GM12891 (cell line): ENCODE measurements at places on chromosomes 11 and 22.

GRCh38 chr11:61512435-61512834 lies 3.9 kb downstream of the LRRC10B start:
- DNase-seq = no peak

- DNase-seq = no peak
Measured at GRCh38 chr22:30370641-30371230, 13.9 kb downstream of the CCDC157 start.

DNA sequence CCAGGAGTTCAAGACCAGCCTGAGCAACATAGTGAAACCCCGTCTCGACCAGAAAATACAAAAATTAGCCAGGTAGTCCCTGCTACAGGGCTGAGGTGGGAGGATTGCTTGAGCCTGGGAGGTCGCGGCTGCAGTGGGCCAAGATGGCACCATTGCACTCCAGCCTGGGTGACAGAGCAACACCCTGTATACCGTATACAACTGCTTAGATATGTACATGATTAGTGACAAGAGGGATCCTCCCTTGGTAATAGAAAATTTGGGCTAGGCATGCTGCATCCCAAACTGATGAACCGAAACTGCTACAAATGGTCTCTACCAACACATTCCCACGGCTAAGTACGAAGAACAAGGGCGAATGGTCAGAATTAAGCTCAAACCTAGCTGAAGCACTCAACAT lies 12.2 kb upstream of the SLC37A4 start:
- no peak for DNase-seq

DNA sequence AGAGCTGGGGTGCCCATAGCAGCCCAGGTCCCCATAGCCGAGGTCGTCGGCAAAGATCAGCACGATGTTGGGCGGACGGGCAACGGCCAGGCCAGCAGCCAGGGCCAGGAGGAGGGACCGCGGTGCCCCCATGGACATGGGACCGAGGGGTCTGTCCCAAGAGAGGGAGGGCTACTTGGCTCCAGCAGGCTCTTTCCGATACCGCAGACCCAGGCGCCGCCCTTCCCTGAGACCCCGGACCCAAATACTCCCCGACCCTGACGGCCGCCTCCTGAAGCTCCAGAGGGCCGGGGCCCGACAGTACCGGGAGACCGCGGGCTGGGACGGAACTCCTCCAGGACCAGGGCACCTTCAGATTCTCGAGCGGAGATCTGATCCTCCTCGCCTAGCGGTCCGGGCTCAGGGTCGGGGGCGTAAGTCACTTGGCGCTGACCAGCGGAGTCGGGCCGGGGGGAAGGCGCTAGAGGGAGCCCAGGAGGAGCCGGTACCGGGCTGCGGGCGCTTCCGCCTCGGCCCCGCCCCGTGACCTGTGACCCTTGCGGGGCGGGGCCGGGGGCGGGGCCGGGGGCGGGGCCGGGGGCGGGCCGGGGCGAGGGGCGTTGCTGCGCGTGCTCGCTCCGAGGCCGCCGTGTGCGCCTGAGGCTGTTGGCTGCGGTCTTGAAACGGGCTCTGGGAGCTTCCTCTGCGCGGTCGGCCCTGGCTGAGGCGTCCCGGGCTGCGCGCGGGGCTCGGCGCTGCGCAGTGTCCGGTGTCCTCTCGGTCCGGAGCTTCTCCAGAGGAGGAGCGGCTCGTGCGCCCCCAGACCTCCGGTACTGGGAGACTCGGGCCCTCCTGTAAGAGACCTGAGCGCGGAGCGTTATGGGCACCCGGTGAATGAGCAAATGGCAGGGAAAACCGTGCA lies at the start of gene ARSA:
Gene ARSA (minus strand): TSS at position 511 of the 901 bp plus-strand sequence. CDS start 373 bp downstream, at position 138.
- DNase-seq = peak; percentile 82

- DNase-seq = no peak
Measured at GRCh38 chr11:68709062-68709461, 24.7 kb downstream of the GAL start.

- DNase-seq = no peak
Measured at GRCh38 chr22:29071261-29072045, 1.4 kb upstream of the KREMEN1 start.

GRCh38 chr22:30889996-30890480 lies 78.5 kb downstream of the MORC2 start:
- DNase-seq = peak; percentile 13

DNA sequence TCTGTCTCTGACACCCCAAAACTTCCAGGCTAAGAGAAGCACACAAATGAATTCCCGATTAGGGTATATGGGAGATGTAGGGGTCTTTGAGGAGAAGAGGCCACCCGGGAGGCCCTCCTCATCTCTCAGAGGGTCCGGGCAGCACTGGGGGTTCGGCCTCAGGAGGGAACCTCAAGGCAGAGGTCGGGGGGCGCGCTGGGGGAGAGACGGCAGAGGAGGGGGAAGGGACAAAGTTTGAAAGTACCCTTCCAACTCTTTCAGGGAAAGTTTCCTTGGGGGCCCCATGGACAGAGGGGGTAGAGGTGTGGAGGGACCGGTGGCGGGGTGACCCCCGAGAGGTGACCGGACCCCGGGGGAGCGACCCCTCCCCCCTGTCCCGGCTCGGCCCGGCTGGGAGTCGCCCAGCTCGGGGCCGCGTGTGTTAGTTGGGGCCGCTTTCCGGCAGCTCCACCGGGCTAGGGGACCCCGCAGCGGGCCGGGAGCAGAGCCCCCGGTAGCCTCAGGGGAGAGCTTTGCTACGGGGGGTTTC lies 3.3 kb upstream of the GCAT start:
- DNase-seq = no peak

GRCh38 chr22:45149671-45150070 lies 14.1 kb upstream of the NUP50 start:
- DNase-seq = no peak

DNA sequence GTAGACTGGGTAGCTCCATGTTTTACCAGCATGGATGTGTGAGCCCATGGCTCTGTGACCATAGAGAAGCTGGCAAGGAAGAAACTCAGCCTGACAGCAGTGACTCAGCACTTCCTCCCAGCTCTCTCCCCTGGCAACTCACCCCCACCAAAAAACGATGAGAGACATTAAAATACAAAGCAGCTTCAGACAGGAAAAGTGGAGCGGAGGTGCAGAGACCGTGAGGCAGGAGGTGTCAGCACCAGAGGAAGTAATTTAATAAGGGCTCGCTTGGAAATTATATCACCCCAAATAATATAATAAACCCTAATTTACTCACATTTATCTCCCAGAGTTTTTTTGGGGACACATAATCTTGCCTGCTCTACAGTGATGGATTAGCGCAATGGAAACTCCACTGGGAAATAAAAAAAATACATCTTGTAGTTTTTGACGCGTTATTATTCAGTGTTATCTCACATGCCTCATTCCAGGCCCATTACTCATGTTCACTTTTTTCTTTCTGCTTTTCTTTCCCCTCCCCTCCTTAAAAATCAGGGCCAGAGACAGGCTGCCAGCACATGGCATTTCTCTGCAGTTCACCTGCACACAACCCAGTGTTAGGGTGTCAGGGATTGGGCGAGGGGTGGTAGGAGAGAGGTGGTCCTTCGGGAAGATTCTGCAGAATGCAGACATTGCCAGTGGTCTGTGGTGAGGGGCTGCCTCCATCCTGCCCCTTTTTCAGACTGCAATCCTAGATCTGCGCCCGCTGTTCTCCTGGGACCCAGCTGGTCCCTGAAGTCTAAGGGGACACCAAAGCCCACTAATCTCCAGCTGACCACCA lies 170.8 kb downstream of the BUD13 start:
- DNase-seq = no peak

DNA sequence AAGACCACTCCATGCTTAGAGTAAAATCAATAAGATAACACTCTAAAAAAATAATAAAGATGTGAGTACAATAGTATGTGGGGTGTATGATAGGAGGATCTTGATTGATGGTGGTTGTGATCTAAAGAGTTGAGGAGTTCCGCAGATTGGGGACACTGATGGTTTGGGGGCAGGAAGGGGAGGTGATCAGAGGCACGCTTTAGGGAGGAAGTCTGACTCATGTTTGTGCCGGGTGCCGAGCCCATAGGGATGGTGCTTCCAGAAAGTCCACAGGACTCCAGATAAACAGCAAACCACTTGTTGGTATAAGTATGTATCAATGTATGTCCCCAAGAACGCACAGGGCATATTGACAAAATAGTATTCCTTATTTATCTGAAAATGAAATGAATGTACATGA lies 27.5 kb downstream of the LINC01488 start:
- no peak for DNase-seq

- no peak for DNase-seq
Measured at GRCh38 chr22:17140826-17141766, 18.0 kb downstream of the HDHD5 start.

GRCh38 chr11:23604966-23605365 lies 744.7 kb upstream of the CCDC179 start:
- DNase-seq = no peak

- DNase-seq = no peak
Measured at GRCh38 chr11:104522650-104523049, 358.7 kb upstream of the PDGFD start.

DNA sequence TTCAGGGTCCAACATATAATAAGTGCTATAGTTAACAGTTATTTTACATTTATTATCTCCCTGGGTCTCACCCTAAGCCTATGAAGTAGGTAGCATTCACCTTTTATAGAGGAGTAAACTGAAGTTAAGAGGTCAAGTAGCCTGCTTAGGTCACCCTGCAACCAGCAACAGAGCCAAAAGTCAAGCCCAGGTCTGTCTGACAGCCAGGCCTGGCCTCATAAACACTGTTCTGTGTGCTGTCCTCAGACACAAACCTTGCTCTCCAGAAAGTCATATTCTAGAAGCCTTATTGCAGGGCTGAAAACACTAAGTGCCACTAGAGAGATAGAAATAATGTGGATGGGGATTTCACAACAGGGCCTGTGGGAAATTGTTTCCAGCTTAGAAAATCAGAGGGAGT lies 59.3 kb downstream of the BDNF start:
- no peak for DNase-seq

GRCh38 chr11:12731841-12732336 lies 57.7 kb downstream of the TEAD1 start:
- DNase-seq = no peak

GRCh38 chr11:101003468-101003867 lies 126.1 kb downstream of the PGR start:
- no peak for DNase-seq

DNA sequence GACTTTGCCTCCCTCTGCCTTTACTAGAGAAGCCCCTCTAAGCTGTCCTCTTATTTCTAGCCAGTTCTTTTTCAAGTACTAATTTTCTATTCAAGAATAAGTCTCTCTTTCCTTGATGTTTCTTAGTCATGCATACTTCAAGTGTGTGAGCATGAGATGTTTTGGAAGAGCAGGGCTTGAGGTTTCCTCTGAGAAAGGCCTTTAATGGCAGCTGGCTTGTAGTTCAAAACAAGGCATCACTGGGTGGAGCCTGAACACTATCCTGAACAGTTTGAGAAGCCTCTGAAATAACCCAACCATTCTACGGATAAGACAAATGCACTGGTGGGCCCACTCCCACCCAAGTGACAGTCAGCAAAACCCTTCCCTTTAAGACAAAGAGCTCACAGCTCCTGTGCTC lies 37.6 kb downstream of the CLDN25 start:
- no peak for DNase-seq

DNA sequence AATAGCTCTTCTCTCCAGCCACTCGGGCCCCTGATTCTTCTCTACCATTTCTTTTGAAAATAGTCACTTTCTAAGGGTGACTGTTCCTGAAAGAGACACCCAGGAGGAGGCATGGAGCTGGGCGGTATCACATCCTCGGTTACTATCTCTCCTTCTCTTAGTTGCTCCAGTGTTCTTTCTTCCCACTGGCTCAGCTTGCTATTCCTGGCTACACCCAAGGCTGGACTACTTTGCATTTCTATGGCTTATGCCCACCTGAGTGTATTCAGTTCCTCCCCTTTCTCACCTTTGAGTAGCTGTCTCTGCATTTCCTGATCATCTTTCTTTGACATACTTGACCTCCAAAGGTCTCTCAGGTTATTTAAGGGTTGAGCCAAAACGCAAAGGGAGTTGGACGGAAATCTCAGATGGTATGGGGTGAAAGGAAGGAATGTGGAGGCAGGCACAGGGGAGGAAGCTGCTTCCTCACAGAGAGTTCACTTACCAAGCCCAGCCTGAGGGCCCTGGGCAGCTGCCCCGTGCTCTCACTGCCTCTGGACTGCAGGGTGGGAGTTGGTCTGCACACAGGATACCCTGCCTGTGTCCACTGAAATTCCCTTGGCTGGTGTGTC lies 155.7 kb downstream of the SNX19 start:
- no peak for DNase-seq

- no peak for DNase-seq
Measured at GRCh38 chr11:93571612-93572011, 28.4 kb upstream of the SMCO4 start.

DNA sequence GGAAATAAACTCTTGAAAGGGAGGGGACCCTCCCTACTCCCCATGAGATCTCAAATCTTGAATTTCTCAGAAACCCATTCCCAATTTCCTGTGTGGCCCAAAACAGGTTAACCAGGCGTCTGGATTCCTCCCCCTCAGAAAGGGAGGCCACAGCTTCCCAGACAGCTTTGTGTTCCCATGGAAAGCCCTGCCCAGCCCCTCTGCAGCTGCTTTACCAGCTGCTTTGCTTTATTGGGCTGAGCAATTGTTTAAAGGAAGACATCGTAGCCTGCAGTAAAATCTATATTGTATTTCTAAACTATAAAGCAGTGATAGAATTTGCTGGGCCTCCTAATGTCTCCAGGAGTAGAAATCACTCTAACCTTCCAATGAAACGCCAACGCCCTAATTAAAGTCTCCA lies 97.4 kb downstream of the CHST1 start:
- no peak for DNase-seq

DNA sequence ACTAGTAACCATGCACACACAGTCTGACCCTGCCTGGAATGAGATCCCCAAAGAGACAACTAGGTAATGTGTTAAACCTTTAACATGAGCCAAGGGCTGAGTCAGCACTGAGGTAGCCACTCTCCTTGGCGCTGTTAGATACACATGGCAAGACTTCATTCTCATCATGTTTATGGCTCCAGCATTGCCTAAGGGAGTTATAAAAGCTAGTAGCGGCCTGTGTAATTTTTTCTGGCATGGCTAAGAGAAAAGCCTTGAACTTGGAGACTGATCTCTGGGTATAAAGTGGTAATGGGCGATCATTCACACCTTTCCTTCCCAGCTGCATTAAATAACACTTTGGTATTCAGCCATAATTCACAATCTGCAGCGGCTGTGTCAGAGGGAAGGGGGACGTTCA lies 779.7 kb upstream of the LRRC4C start:
- DNase-seq = no peak

GRCh38 chr11:133719532-133720235 lies 125.6 kb downstream of the SPATA19 start:
- DNase-seq = no peak

GRCh38 chr11:41989823-41990380 lies 530.5 kb upstream of the LRRC4C start:
- DNase-seq = no peak

GRCh38 chr11:96136613-96137298 lies 206.2 kb downstream of the MAML2 start:
- DNase-seq = no peak

DNA sequence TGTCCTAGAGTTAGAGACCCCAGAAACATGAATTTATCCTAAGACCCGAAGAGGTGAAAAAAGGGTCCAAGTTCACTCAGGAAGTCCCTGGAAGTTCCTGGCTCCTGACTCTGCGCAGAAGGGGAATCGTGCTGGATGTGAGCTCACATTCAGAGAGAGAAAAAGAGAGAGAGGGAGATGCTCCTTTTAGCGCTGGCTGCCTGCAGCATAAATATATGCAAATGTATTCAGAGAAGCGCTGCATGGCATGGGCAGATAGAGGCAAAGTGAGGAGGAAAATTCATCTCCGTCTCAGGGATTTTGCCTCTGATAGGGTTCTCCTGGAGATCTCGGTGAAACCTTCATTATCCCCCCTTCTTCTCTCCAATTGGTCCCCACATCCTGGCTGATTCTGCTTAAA lies 517.2 kb downstream of the MN1 start:
- no peak for DNase-seq
